Kidney (tissue), 22 donors: ENCODE measurements at places on chromosomes 7 and 10. TPM values are rescaled to one million over a fixed set of nuclear protein-coding genes. Genes with fewer than 3 reads are reported as not detected.

- DNase-seq: no peak
Measured at GRCh38 chr7:156479596-156479995, 161.0 kb upstream of the RNF32 start.

- DNase-seq: no peak
Measured at GRCh38 chr7:128591705-128592104, 80.4 kb upstream of the GARIN1A start.

GRCh38 chr10:31095677-31096560 is 64.3 kb upstream of the ZNF438 start:
- no peak for DNase-seq

DNA sequence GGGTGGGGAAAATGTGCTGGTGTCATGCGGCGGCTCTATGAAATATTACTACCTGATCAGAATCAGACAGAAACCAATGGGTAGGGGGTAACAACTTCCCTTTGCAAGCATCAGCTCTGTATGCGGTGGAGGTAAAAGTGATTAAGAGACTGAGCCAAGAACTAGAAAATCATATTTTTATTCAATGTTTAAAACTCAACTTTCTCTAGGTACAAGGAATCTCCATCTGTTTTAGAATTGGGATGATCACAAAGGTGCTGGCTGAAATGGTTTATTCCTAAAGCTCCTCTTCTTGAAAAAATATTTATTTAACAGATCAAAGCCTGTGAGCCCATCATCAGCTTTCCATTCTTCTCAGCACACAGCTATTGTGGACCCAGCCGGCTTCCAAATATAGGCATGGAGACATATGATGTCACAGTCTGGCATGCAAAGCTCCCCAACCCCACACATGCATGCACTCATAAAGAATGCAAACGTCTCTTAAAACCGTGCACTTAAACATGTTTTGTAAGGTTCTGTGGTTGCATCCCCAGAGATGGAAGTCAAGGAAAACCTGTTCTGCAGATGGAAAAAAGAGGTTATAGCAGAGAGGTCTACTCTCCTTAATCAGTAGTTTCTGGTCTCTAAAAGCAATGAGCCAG is 126.0 kb downstream of the SKIDA1 start:
- DNase-seq: no peak

GRCh38 chr7:45957721-45958120 is 36.6 kb upstream of the IGFBP3 start:
- DNase-seq: no peak

- no peak for DNase-seq
Measured at GRCh38 chr10:109027534-109028185, 895.7 kb downstream of the XPNPEP1 start.

- DNase-seq: no peak
Measured at GRCh38 chr7:44983742-44984477, 5.1 kb upstream of the MYO1G start.

DNA sequence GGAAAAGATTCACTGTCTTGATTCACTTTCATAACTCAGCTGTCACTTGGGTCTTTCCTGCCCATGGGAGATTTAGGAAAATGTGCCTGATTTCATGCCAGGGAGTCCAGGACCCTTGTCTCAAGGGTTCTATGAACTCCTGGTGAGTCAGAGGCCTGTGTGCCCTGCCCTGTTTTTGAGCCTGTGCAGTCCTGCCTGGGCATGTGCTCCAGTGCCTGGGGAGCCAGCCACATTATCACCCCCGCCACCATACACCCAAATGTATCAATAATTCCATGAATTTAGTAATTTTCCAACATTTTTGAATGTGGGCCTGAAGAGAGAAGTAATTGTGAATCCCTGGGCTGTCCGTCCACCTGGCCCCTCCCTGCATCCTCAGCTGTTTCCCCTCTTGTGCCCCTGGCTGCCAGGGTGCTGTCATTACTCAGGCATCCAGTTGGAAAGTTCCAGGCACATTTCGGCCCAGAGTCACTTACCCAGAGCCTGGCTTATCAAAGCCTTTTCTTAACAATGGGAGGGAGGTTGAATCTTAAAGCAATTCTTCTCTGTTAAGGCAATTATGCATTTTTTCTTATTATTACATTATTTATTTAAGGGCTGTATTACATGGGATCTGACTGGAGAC is 287.8 kb upstream of the CDC14C start:
- DNase-seq: no peak

DNA sequence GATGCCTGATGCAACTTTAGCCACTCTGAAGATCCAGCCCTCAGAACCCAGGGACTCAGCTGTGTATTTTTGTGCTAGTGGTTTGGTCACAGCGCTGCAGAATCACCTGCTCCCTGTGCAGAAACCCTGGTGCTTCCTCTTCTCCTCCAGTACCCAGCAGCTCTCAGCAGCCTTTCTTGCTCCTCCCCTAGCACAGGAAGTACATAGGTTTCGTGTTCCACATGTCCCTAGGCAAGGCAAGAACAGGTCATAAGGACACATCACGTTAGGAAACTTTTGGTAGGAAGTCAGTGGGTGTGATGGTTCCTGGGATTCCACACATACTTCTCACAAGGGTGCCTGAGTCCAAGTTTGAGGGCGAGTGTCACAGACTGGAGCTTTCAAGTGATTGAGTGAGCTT is 167.9 kb upstream of the PRSS1 start:
- DNase-seq: no peak

DNA sequence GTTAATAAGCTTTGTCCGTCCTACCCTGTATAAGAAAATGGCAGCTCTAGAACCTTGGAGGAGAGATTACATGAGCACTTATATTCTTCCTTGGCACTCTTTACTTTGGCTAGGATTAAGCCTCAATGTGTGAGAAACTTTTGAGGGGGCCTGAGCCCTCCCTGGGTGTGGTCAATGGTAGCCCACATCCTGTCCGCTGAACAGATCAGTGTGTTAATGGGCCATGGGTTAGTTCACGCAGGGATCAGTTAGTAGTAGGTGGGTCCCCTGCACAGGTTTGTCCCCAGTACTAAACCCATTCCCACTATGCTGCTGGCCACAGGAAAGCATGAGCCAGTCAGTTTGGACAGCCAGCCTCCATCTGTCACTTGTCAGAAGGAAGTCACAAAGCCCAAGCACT is 20.2 kb upstream of the IKZF1 start:
- no peak for DNase-seq

GRCh38 chr10:1184541-1185430 is 128.6 kb downstream of the WDR37 start:
- DNase-seq: no peak

GRCh38 chr7:127382301-127383085 is 10.0 kb downstream of the ZNF800 start:
- no peak for DNase-seq

DNA sequence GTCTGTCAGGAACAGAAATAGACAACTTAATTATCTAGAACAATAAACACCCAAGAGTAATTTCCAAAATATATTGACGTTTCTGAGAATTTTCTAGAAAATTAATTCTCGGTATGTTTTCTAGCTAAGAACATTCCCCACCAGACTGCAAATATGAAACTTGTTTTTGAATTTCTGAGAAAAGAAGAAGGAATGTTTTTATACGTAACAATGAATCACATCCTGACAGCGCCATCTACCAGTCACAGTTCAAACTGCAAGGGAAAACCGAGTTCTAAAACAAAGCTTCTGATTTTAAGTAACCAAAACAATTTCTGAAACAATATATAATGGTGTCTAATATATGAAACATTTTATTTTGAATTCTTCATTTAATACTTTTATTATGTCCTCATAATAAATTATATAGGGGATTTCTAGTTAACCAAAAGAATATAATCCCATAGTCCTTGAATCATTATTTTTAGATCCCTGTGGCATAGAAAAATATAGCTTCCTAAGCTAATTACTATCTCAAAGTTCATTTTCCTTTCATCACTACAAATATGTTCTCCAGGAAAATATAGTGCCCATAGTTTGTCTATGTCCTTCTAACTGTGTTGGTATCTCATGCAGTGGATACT is 34.5 kb upstream of the MEOX2 start:
- no peak for DNase-seq

DNA sequence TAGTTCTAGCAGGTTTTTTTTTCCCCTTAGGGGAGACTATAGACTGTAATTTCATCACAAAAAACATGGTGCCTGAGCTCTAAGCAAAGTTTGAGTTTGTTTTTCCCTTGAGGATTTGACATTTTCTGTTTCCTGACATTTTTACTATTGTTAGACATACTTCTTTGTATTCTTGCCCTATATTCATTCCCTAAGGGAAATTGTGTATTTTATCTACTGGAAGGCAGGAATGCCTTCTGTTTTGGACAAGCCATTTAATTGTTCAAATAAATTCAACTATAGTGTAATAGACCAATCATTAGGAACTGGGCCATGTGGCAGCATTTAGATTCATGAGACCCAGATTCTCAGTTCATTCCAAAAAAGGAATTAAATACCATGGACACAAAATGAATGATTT is 335.0 kb downstream of the EXOC4 start:
- DNase-seq: no peak

DNA sequence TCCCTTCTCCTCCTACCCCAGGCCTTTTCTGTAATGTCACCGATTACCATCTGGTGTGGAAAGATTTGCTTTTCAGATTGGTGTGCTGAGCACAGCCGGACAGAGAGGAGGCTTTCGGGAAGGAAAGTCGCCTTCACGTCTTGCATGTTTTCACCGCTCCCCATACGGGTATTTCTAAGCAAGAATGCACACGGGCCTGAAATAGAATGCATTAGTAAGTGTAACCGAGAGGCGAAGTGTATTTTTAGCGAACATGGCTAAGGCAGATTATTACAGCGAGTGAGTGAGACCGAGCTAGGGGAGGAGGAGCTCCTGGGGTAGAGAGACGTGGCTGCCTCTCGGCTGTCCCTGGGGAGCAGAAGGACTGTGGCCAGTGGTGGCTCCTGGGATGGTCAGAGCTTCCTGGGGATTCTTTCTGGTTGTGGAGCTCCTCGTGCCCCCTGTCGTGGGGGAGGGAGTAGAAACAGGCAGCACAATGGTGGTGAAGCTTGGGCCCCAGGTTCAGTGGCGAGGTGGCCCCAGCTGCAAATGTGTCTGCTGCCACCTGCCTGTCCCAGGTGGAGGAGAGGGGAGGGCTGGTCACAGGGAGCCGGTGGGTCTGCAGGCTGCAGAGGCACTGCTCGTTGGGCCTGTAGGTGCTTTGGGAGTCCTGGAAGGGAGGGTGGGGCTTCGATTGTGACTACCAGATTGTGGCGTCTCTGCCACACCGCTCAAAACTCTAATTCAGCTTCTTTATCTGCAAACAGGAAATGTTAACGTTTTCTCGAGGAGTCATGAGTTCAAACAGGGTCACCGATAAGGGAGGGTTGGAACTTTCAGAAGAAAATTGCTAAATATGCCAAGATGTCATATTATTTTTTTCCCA is 135.8 kb downstream of the CAMK1D start:
- DNase-seq: peak; percentile 65

- no peak for DNase-seq
Measured at GRCh38 chr10:32150532-32151101, 94.4 kb upstream of the KIF5B start.

GRCh38 chr10:18561861-18562551 is 89.4 kb downstream of the NSUN6 start:
- DNase-seq: no peak

DNA sequence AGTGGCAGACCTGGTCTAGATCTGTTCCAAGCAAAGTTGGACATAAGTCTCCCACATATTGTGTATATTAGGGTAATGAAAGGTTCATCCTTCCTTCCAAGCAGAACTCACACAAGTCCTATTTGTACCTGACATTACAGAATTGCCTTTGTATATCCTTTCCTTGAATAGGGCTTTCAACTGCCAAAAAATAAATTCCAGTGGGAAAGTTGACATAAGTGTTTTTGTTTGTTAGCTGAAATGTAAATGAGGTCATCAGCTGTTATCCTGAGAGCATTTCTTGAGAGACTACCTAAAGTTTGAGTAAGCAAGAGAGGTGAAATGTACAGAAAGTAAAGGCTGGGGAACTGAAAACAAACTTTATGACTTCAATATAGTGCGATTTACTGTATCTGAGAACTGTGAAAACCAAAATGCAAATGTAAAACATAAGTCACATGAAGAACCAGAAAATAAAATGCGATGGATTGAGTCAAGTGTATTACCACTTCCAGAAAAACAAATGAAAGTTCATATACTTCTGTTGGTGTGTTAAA is 527.3 kb upstream of the SEMA3D start:
- DNase-seq: no peak

GRCh38 chr10:125115409-125115808 is 45.0 kb downstream of the CTBP2 start:
- DNase-seq: no peak

GRCh38 chr10:79024720-79025198 is 44.0 kb upstream of the ZMIZ1 start:
- DNase-seq: peak; percentile 51

GRCh38 chr10:17561111-17561510 is 56.1 kb downstream of the HACD1 start:
- DNase-seq: no peak

GRCh38 chr7:35556515-35557471 is 138.1 kb downstream of the HERPUD2 start:
- peak; percentile 58 for DNase-seq

GRCh38 chr10:101691081-101691480 is 3.9 kb downstream of the FBXW4 start:
- DNase-seq: no peak

DNA sequence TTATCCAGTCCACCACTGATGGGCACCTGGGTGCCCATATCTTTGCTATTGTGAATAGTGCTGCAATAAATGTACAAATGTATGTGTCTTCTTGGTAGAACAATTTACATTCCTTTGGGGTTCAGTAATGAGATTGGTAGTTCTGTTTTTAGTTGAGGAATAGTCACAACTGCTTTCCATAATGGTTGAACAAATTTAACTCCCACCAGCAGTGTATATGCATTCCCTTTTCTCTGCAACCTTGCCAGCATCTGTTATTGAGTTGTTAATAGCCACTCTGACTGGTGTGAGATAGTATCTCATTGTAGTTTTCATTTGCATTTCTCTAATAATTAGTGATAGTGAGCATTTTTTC is 27.8 kb downstream of the COA1 start:
- no peak for DNase-seq

- peak; percentile 70 for DNase-seq
Measured at GRCh38 chr10:70742537-70743429, 42.4 kb downstream of the TBATA start.

GRCh38 chr7:3683546-3684539 is 382.8 kb downstream of the SDK1 start:
- DNase-seq: peak; percentile 59

DNA sequence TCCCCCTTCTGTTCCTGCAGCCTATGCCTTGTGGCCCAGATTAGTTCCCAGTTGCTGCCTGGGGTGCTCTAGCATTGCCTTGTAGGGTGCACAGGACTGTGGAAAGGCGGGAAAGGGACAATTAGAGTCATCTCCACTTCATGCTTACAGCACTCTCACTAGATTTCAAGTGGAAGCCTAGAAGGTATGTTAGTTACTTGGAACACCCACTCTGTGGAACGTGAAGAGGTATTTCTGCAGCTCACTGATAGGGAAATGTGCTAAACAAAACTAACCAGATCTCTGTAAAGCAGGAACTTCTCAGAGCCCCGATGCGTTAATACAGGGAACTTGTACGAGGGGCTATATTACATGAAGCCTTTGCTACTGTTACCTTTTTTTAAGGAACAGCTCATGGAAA is 19.4 kb downstream of the STMP1 start:
- DNase-seq: no peak

NKX2-3 gene
- not detected for total RNA-seq

POMZP3 gene
- total RNA-seq: 23.5 TPM

FFAR4 gene
- 1.0 TPM for total RNA-seq

MSMB gene
- not detected for total RNA-seq

ENTPD1 gene
- total RNA-seq: 36.6 TPM

UNCX gene
- total RNA-seq: 2.0 TPM

C10orf120 gene
- not detected for total RNA-seq

TSPAN12 gene
- 76.5 TPM for total RNA-seq

GCK gene
- 0.25 TPM for total RNA-seq

AS3MT gene
- 2.0 TPM for total RNA-seq

STMP1 gene
- 40.8 TPM for total RNA-seq

ABCC2 gene
- 2.3 TPM for total RNA-seq

OR6V1 gene
- total RNA-seq: not detected

HOGA1 gene
- 28.8 TPM for total RNA-seq

GJD4 gene
- not detected for total RNA-seq
